ENCODE measurements at places on chromosomes 13 and 19.

DNA sequence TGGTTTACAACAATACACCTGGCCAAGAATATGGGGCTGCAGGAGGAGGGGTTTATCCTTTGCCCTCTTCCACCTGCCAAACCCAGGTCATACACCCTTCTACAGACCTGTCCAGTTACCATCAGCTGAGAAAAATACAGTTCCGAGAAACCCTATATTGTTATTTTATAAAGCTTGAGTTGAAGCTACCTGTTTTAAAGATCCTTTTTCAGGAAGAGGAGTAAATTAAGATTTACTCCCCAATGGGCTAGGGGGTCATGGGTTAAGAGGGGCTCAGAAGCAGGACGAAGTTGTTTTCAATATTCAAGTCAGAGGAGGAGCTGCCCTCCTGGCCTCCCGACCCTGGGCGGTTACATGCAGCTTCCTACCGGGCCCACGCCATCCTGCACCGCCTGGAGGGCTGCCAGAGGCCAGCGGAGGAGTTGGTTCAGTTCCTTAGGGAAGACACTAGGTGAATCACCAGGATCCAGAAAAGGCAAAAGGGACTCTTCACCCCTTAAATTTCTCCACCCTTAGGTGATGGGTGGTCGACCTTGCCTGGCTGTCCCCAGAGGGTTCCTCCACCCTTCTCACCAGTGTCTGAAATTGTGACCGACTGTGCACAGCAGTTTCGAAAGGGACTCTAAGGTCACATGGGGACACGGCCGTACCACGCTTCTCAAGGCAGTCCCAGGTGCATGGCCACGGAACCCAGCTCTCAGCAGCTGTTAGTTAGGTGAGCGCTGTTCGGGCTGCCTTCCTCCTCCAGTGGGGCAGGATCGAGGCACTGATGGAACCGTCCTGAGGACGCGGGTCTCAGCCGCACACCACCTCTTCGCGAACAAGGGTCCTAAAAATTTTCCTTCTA is 1.2 kb downstream of the GJB2 start:
- no peak for DNase-seq

DNA sequence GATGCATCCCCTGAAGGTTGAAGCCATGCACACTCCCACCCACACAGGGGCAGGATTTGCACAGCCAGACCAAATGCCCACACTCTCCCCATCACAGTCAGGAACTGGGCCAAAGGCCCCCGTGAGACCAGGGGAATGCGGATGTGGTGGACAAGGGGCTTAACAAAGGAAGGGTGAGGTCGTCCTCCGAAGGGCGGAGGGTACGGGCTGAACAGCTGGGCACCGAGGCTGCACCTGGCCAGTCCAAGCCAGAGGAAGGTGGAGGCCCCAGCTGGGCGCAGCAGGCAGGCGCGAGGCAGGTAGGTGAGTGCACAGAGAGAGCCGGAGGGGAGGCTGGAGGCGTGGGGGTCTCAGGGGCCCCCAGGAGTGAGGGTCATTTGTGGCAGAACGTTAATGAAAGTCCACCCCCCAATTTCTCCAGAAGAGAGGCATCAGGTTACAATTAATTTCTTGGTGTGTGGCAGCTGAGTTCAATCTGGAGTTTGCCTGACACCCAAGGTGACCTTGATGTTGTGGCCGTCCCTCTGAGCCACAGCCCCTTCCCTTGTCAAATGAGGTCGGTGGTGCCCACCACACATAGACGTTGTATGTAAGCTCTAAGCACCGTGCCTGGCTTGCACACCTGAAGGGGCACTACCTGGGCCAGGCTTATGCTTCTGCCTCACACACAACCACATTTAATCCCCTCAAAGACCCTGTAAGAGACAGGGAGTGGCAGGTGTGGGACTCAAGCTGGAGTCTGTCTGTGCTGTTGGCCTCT is 2.9 kb downstream of the KLK15 start:
- no peak for DNase-seq

GRCh38 chr13:51714663-51715168 is 89.2 kb downstream of the DHRS12 start:
- no peak for DNase-seq

DNA sequence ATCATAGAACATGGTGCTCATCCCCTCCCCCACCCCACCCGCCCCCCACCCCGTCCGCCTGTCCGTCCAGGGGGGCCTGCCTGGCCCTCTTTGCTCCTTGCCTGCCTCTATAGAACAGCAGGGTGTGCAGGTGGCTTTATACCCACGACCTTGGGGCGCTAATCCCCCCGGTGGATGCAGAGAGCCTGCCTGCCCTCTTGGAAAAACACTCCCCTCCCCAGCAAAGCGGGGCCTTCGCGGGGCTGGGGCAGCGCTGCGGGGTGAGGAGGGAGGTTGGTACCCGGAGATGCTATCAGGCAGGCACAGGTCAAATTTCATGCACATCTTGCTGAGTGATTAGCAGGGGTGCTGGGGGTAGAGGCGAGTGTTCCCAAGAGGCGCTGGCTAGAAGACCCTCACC is 21.9 kb downstream of the RFX1 start:
- DNase-seq = peak; percentile 20

DNA sequence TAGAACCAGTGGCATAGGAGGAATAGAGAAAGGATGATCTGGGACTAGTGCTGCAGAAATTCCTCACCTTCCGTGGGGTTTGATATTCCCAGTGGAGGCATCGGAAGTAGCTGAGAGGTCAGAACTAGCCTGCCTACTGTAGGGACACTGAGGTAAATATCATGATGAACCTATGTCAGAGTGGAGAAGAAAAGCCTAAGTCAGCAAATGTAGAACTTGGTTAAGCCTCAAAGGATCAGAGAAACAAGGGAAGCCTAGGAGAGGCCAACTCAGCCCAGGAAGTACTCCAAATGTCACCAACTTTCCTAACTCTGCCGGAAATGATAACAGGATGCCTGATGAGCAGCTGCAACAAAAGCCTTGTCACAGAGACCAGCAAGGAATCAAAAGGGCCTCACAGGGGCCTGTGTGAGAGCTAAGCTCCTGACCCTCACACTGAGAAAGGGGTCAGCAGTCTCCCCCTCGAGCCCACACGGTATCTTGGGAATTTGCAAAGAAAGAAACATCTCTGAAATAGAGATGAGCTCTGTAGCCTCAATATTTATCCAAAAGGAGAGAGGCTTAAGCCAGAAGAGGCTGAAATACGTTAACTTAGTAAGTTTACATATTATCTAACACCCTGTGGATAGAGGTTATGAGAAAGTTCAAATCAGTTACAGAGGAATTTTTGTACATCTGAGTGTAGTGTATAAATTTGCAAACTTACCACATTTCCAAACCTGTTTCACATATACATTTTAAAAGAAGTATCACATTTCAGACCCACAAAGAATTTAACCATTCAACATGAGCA is 1064.3 kb downstream of the DIAPH3 start:
- DNase-seq = no peak

- no peak for DNase-seq
Measured at GRCh38 chr19:49968279-49968922, 7.4 kb upstream of the SIGLEC11 start.

DNA sequence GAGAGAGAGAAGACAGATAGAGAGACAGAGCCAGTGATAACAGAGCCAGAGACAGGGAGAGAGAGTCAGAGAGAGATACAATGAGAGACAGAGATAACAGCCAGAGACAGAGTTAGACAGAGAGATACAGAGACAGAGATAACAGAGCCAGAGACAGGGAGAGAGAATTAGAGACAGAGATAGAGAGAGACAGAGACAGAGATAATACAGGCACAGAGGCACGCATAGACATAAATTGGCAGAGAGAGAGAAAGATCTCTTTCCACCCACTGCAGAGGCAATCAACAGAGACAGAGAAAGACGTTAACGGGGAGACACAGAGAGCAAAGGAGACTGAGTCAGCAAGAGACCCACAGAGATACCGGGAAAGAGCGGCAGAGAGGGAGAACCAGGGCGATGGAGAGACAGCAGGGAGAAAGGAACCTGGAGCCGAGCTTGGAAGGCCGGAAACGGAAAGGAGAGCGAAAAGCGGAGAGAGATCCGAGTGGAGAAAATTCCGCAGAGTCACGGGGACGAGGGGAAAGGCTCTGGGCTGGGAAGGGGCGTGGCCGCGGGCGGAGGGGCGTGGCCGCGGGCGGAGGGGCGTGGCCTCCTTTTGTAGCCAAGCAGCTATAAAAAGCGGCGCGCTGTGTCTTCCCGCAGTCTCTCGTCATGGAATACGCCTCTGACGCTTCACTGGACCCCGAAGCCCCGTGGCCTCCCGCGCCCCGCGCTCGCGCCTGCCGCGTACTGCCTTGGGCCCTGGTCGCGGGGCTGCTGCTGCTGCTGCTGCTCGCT is at the start of gene TNFSF9:
Gene TNFSF9 (plus strand): TSS at position 641 of the 777 bp plus-strand sequence. CDS start 11 bp downstream, at position 652.
- peak; percentile 88 for DNase-seq

DNA sequence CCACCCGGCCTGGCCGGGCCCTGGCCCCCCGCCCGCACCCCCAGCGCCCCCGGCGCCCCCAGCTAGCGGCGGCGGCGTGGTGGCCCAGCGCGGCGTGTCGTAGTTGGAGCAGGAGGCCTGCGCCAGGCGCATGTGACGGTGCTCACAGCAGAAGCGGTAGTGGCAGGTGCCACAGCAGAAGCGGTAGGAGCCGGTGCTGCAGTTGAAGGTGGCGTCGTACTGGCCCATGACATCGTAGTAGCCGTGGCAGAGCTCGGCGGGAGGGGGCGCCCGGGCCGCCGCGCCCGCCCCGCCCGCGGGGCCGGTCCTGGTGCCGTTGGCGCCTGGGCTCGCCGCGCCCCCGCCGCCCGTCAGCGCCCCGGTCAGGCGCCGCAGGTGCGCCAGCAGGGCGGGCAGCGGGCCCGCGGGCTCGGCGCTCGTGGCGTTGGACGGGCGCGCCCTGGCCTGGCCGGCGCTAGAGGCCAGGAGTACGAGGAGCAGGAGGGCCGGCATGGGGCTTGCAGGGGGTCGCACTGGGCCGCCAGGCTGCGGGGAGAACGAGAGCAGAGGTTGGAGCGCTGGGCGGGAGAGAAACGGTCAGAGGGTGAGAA is 633 bp downstream of the SHISA7 start:
- no peak for DNase-seq

DNA sequence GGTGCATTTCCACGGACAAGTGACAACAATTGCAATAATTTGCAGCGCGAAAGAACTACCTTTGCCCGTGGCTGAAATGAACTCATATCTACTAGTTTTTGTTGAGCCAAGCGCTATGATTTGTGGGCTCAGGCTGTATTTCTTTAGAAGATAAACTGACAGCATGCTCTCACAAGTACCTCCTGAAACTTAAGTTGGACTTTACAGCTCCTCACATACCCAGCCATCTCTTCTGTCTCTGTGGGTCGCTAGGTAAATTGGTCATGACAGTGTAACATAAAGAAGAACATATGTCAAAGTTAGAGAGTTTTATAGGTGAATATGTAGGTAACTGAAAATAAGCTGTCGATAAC is 839 bp downstream of the COG6 start:
- no peak for DNase-seq

DNA sequence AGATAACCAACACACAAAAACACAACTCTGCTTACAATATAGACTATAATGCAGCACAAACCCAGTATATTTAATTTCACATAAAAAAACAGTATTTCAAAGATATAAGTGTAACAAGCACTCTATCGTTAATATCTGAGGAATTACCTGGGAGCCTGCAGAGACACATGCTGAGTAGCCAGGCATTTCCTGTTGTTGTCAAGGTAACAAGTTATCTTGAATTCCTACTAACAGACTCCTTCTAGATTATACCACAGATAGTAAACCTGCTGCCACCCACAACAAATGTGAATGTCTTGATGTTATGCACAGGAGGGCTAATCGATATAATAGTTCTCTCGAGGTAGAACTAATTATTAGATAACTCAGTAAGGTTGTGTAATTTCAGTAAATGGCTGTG is 826.0 kb upstream of the PRR20A start:
- no peak for DNase-seq

- no peak for DNase-seq
Measured at GRCh38 chr19:18102916-18103542, 5.5 kb downstream of the MAST3 start.

DNA sequence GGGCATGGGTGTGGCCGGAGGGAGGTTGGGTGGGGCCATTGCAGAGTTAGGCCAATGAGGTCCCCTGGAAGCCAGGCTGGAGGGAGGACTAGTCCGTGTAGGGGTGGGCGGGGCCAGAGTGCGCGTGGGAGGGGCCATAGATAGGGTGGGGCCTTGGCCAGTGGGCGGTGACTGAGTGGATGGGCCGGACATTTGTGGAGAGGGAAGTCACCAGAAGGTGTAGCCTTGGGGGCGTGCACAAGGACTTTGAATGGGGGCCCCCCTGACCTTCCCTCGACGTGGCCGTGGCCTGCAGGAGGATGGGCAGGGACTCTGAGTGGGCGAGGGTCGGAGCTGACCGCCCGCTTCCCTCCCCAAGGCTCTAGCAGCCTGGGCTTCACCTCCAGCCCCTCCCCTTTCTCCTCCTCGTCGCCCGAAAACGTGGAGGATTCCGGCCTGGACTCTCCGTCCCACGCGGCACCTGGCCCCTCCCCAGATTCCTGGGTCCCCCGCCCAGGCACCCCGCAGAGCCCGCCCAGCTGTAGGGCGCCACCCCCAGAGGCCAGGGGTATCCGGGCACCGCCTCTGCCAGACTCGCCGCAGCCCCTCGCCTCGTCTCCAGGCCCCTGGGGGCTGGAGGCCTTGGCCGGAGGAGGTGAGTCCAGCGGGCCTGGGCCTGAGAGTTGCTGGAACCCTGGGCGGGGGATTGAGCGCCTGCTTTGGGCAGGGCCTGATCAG is 16.5 kb upstream of the B3GNT3 start:
- DNase-seq = no peak

GRCh38 chr13:96629331-96629730 is 364.9 kb downstream of the OXGR1 start:
- DNase-seq = no peak

DNA sequence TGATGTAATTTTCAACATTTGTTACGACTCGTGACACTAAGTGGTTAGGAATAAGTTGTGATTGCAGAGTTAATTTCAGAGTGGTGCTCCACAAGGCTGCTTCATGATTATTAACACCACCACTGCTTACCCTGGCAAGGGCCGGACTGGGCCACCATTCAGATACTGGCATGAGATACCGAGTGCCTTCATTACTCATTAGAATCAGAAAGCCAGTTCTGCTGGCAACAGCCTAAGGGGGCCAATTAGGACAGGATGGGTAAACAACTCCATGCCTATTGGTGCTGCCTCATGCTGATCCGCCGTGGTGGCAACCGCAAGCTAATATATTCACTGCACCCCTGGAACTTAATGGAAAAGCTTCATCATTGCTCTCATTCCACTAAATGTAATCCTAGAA is 575.1 kb downstream of the EFNB2 start:
- no peak for DNase-seq

GRCh38 chr19:14337510-14337909 is 43.7 kb upstream of the ADGRE5 start:
- no peak for DNase-seq

DNA sequence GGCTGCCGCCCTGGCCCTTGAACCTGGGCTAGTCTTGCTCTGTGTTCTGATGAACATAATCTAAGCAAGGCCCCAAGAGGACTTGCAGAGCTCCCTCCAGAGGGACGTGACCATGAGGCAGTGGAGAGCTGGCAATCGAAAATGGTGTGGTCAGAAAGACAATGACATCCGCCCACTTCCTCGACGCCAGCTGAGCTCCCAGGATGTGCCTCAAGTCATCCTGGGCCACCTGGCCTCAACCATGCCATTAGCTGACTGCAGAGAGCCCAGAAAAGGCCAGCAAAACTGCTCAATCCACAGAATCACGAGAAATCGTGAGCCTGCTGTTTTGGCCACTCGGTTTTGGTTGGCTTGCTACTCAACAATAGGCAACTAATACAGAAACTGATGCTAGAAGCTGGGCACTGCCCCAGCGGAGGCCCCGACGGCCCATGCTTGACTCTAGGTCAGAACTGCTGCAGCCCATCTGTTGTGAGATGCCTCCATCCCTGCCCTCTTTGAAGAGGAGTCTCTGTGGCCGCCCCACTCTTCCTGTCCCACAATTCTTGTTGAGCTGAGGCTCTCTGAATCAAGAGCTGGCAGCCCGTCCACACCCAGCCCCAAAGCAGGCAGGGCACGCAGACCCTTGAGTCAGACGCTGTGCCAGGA is 53.3 kb downstream of the STK24 start:
- no peak for DNase-seq
